T-helper 2 cell treated with Interferon-gamma antibody and Interleukin-4, amounts not matched to agents 5 μg/mL and 100 μg/mL, for 36 hours (primary cell): ENCODE measurements at places on chromosomes 5 and 9.

- DNase-seq = no peak
Observed at GRCh38 chr5:160133071-160133917, 14.0 kb upstream of the PWWP2A start.

DNA sequence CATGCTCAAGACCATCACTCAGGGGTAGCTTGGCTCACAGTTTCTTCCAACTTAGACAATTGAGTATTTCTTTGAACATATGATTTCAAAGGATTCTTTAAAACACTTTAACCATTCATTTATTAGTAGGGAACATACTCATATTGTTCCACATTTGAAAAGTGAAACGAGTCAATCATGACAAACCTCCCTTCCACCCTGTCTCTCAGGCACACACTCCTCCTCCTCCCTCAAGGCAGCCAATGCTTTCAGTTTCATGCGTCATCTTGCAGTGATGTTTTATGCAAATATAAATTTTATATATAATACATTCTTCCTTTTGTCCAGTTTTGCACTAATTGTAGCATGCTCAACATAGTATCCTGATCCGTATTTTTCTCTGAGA is 126.0 kb upstream of the BOD1 start:
- peak; percentile 4 for DNase-seq

- no peak for DNase-seq
Observed at GRCh38 chr5:54443270-54443669, 12.2 kb upstream of the HSPB3 start.

DNA sequence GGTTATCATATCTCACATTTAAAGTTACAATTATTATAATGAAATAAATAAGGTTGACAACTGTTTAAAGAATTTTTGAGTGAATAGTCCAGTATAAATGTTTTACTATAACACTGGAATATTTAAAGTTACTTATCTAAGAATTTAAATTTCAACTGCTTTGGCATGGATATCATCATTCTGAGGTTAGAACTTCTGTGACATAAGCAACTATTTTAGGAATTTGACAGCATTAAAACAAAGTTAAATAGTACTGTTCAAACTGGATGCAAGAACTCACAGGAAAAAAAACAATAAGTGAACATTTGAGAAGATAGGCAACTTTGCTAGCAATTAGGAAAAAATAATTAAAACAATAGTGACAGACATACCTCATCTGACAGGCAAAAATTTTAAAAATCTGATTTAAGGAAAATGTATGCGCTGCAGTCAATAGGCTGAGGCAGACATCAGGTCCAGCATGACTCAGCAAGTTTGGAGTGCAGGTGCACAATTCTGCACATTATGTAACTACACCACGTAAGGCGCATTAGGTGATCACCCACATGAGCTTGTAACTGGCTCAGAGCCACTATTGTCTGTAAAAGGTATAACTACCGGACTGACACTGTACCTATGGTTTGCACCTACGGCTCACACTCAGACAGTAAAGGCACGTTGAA is 180.6 kb downstream of the PDE4D start:
- no peak for DNase-seq

DNA sequence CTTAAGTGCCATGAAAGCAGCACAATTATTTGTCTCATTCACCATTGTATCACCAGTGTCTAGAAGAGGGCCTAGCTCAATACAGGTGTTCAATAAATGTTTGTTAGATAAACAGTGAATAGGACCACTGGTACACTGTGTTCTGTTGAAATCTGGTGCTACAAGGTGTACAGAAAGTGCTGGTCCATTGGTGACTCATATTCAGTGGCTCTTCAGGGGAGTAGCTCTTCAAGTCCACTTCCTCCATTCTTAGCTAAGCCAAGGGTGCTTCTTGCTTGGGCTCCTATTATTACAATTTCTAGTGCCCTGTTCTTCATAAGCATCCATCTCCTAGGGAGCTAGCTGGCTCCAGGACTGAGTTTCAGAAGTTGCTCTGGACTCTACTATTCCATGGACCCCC is 6.4 kb upstream of the FCHO2 start:
- no peak for DNase-seq

DNA sequence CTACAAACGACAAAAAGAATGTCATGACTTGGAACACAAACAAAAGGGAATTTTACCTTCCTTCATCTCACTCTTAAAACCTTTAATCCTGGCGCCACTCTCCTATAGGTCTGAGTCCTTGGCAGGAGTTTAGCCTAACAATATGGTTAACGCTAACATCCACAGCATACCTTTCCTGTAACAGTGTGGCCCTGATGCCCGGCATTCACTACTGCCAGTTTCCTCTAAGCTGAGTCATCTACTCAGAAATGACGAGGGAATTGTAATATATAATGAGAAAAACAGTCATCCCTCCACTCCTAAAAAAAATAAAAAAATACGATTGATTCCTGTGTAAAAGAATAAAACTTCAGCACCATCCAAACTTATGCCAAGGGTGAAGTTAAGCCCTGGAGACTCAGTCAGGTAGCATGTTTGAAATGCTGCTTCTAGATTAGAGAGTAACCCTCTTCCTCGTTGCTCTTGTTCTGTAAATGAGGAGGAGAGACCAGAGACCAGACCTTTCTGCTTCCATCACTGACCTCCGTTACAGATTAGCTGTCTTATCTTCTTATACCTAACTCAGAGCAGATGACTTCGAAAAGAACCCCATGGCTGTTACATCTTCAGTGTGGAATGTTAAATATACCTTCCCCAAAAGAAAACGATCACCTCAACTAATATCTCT is 37.4 kb downstream of the CCDC125 start:
- no peak for DNase-seq

DNA sequence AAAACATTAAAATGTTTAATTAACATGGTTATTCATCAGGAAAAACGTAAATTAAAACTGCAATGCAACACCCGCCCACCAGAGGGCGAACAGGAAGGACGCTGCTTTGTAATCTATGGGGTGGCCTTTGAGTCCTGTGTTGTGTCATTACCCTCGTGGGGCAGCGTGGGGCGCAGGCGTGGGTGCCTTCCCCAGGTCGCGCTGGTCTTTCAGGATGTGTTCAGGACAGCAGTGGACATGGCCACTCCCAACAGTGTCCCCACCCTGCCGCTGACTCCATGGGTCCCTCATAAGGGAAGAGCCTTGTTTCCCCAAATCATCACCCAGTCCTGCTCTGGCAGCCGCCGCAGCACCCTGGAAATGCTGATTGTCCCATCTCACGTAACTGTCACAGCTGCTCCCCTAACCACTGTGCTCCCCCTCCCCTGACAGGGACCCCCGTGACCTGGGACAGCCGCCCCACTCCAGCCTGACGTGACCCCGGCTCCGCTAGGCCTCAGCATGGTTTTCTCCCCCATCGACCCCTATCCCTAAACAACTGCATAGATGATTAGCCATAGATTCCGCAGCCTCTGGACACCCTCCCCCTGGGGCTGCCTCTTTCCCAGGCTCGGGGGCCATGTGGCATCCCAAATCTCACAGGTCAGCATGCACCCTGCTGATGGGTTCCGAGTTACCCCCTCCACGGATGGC is 36.4 kb downstream of the GLT6D1 start:
- peak; percentile 30 for DNase-seq

- DNase-seq = no peak
Observed at GRCh38 chr5:159504106-159504856, 174.0 kb upstream of the IL12B start.

DNA sequence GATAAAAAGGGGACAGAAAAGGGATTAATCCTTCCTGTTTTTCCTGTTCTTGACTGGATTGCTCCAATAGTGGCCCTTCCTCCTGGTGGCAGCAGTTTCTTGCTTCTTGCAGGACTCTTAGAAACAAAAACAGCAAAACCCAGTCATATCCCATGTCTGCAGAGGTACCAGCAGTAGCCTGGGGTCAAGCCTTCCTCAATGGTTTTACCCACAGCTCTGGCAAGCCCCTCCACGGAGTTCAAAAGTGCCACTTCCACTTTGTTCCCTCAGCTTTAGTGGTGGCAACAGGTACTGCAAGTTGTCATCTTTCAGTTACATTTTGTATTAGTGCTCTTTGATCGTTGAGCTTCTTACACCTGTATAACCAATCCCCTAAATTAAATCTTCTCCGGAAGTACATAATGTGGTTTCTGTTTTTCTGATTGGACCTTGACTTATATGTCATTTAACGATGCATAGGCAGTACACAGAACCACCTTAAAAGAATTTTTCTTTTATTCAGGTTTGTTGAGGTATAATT is 8.7 kb upstream of the RANBP6 start:
- no peak for DNase-seq

DNA sequence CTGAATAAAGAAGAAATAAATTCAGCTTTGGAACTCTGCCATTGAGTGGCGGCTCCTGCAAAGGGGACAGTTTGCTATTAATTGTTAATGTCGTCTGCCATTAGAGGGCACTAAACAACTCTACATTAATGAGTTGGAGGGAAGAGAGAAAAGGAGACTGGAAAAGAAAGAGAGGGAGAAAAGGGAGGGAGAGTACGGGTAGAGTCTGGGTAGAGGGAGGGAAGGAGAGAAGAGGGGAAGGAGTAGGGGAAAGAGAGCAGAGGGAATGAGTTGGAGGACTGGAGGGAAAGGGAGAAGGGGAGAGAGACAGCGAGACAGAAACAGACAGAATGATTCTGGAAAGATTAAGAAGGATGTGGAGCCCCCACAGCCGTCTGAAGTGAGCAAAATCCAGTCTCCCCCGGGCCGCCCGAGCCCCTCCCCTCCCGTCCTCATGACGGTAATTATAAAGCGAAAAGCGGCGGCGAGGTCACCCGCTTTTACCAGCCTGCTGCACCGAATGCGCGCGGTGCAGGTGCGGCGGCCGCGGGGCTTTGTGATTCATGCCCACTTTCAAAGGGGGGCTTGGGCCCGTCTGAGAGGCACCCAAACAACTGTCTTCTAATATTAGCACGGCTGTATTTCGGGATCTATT is 1.9 kb upstream of the FST start:
- DNase-seq = no peak

DNA sequence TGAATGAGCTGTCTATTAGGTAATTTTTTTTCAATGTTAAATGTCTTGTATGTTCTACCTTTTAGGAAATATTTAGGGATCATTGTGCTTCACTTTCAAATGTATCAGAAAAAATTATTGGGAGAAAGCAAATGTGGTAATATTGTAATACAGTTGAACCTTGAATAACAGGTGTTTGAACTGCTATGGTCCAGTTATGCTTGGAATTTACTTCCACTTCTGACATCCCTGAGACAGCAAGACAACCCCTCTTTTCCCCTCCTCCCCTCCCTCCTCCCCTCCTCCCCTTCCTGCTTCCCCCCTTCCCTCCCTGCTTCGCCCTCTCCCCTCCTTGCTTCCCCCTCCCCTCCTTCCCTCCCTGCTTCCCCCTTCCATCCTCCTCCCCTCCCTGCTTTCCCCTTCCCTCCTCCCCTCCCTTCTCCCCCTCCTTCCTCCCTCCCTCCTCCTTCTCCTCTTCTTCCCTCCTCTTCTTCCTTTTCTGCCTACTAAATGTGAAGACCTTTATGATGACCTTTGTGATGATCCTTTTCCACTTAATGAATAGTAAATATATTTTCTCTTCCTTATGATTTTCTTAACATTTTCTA is 146.6 kb downstream of the FGF1 start:
- no peak for DNase-seq

GRCh38 chr5:59007460-59008063 is 424.7 kb downstream of the RAB3C start:
- DNase-seq = no peak

- no peak for DNase-seq
Observed at GRCh38 chr9:134637696-134638501, 3.7 kb upstream of the COL5A1 start.

DNA sequence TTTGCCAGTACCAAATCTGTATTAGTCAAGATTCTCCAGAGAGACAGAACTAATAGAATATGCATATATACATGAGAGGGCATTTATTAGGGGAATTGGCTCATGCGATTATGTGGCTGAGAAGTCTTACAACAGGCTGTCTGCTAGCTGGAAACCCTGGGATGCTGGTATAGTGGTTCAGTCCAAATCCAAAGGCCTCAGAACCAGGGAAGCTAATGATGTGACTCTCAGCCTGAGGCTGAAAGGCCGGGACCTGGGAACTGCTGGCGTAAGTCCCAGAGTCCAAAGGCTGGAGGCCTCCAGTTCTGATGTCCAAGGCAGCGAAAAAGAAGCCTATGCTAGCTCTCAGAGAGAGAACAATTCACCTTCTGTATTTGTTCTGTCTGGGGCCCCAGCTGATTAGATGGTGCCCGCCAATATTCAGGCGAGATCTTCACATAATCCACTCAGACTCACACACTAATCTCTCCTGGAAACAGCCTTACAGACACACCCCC is 84.1 kb downstream of the KIAA1958 start:
- no peak for DNase-seq

GRCh38 chr5:140111011-140111858 is 2.7 kb upstream of the PURA start:
- DNase-seq = no peak

- no peak for DNase-seq
Observed at GRCh38 chr9:93136011-93136440, 2.0 kb upstream of the NINJ1 start.

GRCh38 chr5:42491699-42492098 is 68.5 kb downstream of the GHR start:
- DNase-seq = no peak

DNA sequence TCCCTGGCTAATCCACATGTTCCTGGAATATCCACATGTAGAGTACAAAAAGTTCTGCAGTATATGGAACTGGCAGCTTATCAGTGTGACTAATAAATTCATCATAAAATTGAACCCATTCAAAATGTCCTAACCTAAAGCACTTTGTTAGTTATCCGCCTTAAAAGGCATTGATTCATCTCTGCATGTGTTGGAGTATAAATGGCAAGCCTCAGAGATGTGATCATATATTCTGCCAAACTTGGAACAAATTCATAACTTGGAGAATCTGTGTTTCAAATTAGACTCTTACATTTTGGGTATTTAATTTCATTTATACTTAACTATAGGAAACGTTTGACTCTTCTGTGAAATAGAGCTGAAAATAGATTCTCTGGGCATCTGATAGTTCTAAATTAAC is 25.2 kb upstream of the NREP start:
- no peak for DNase-seq

DNA sequence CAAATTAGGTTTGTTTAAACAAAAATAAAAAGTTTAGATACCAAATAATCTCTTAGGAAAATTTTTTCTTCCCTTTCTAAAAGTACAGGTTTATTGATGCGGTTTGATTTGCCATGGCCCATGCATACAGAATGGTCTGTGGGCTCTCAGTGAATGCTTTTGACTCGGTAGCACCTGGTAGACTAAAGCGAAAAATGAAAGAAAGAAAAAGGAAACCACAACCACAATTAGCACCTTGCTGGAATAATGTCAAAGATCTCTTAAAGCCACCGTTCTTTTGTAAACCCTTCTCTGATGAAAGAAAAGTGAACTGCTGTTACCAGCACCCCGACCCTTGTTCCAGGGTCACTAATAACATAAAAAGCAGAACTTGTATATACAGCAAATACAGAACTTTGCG is 157.9 kb downstream of the NFIB start:
- no peak for DNase-seq

- DNase-seq = no peak
Observed at GRCh38 chr9:118527261-118527660, 823.1 kb downstream of the TLR4 start.

DNA sequence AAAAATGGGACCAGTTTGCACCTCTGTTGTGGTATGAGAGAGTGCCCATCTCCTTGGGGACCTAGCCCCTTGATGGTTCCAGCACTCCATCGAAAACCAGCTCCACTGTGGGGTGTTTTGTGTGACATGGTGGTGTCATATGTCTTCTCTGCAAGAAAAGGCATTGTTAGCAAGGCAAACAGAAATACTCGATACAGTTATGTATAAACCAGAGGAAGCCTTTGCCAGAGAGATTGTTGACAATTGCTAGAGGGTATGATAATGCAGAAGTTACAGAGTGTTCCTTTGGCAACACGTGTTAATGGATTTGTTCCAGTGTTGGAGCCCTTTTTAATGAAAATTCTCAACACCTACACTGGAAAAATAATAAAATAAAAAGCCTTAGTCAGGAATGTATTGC is 270.4 kb upstream of the DMRT1 start:
- DNase-seq = no peak
